CD8-positive, alpha-beta memory T cell (primary cell): ENCODE measurements at places on chromosomes 1 and 21.

GRCh38 chr1:205824180-205824579 is 11.2 kb upstream of the SLC41A1 start:
- DNase-seq: no peak

DNA sequence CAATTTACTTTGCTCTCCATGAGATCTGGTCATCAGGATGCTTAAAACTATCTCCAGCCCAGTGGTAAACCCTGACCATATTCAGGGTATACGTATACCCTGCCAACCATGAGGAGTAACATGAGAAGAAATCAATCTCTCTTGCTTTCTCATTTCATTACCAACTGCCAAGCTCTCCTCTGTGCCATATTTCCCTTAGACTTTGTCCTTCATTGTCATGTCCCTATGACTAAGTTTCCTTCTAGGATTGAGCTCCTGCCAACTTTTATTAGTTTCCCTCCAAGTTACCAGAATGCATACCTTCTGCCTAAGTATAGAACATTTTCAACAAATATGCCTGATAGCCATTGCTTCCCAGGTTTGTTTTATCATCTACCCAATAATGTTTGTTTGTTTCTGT is 1113.9 kb upstream of the B3GALT2 start:
- no peak for DNase-seq

GRCh38 chr1:182996816-182997215 is 26.4 kb upstream of the LAMC1 start:
- DNase-seq: no peak

DNA sequence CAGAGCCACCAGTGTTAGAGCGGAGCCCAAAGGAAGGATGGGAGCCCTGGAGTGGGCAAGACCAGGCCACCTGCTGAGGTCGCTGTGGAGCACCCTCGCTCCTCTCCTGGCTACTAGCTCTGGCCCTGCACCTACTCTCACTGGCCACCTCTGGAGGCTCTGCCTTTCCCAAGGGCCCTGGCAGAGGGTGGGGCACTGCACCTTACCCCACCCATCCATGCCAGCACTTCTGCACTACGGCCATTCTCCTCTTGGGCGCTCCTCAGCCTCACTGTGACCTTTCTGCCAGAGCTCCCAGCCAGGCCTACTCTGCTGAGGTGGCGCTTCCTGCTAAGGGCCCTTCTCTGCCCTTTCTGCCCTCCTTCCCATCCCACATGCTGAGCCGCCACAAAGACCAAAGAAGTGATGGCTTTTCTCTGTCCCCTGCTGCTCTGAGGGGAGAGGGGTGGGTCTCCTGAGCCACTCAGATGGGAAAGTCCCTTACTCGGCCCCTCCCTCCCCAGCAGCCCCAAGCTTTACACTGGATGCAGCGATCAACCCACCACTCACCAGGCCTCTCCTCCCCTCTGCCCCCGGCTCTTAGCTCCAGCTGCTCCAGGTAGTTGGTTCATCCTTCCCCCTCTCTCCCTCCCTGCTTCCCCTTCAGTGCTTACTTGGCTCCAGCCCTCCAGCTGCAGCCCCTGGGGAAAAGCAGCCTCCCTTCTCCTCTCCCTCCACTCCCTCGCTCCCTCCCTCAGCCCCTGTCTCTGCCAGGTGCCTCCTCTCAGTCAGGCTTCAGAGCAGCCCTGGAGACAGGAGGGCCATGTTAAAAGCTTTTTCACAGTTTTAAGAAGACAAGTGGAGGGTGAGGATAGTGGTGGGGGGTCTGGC is 14.8 kb upstream of the TMEM222 start:
- DNase-seq: no peak

DNA sequence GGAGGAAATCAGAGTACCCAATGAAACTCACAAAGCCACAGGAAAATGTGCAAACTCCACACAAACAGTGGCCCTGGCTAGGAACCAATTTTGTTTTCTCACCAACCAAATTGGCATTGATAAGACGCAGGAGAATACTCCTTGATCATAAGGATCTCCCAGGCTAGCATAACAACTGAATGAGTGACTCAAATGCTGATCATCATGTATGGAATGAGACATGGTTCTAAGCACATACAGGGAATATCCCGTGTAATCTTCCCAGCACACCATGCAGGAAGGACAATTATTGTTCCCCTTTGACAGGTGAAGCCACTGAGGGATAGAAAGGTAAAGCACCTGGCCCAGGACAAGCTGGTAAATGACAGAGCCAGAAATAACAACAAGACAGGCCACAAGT is 180.0 kb upstream of the DUSP10 start:
- no peak for DNase-seq
